ENCODE measurements at places on chromosomes 12 and 14. TPM values are rescaled to one million over a fixed set of nuclear protein-coding genes. Genes with fewer than 3 reads are reported as not detected.
A peak's percentile ranks its signal among the peaks of the same experiment; 100 is the strongest.

GRCh38 chr12:95623554-95624170 lies 72.4 kb upstream of the USP44 start:
- peak; percentile 85 for DNase-seq

DNA sequence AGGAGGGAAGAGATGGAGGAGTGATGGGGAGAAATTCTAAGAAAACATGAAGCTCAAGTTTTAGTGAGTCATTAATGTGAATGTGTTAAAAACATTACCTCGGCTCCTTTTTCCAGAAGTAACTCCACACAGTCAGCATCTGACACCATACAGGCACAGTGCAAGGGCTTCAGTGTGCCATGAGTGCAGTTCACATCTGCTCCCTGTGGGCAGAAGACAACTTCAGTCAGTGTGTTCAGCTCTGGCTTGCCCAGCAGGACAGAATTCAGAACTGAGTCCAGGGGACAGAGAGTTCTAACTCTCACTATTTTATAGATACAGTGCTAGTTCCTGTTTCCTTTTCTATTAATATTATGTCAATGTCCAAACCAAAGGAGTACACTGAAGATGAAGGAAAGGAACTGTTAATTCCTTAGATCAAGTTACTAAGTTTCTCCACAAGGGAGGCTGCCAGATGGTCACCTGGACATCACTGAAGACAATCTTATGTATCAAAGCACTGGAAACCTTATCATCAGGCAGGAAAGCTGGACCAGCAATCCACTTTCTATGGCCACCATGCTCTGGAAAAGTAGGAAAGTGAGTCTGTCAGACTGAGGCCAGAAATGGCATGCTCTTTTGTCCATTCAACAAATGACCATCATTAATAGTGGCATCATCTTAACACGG lies 6.1 kb downstream of the ASB8 start:
- no peak for DNase-seq

DNA sequence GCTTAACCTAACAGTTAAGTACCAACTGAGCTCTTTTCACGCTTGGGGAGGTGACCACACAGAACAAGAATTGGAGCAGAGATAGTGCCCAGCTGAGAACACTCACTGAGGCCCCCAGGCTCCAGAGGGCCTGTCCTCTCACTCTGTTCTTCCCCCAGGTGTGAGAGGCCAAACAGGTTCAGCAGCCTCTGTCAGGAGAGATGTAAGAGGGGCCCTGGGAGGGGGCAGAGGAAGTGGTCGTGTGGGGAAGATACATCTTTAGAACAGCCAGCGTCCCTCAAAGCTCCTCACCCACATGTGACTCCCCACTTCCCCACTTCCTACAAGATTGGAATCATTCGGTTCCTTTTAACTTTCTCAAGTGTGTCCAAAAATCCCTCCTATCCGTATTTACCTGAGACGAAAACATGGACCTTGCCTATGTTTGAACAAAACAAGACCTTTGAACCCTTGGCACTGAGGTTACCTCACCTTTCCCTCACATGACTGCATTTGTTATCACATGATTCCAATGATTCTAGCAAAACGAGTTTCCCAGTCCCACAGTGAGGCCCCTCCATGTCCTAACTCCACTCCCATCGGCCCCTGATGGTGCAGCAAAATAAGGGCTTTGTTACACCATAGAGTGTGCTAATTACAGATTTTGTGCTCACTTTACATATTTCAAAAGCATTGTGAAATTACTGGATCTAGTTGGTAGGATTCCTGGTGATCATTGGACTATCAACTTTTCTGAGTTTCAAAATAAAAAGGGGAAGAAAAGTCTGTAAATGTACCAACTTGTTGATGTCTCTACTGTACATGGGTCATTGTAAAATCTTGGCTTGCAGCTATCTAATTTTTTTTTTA lies 40.0 kb upstream of the PAPOLA start:
- DNase-seq, result no peak

TMEM132D gene
- total RNA-seq, result 15.2 TPM

DNA sequence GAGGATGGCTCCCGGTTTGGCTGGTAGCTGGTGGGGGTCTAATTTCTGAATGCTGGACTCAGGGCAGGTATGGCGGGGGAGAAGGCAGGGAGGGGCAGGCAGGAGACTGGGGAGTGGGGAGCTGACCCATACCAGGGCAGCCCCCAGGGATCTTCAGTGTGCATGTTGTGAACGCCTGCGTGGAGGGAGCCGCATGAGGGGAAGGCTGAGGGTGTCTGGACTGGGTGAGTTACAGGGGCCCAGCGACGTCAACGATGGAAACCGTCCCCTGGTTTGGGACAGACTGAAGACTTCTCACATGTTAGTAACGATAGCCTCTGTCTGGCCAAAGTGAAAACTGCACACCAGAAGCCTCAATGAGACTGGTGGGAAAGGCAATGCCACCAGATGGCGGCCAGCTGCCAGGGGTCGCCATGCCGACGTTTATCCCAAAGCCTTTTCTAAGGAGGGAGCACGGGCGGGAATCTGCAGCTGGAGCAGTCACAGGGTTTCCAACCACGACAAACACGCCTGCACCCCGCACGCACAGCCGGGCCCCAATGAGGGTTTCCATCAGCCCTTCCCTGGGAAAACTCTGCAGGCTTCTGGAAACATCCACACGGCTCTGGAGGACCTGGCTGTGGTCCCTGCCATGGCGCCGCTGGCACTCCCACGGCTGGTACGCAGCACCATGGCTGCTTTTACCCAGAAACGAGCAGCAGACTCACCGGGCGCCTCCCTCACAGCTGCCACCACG lies 14.0 kb downstream of the PGAM5 start:
- no peak for DNase-seq

- DNase-seq, result no peak
Observed at GRCh38 chr14:92986254-92987147, 63.6 kb downstream of the CHGA start.

LRFN5 gene
- 0.16 TPM for total RNA-seq

DNA sequence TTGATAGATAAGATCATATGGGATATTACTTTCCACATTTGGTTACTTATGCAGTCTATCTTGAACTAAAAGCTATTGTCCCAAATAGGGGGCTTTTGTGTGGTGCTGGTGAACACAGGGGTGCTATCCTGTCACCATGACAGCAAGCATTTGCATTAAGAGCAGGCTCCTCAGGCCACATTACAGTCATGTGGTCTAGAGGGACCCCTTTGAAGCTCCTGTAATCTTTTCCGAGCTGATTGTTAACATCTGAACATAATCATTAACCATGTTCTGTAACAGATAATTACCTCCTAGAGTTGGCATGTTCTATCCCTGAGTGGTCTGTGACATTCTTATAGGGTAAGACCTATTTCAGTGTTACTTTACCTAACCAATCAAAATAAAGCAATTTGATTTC lies 178.8 kb downstream of the KTN1 start:
- no peak for DNase-seq

- DNase-seq, result no peak
Observed at GRCh38 chr14:72692696-72693095, 201.2 kb downstream of the DPF3 start.

DNA sequence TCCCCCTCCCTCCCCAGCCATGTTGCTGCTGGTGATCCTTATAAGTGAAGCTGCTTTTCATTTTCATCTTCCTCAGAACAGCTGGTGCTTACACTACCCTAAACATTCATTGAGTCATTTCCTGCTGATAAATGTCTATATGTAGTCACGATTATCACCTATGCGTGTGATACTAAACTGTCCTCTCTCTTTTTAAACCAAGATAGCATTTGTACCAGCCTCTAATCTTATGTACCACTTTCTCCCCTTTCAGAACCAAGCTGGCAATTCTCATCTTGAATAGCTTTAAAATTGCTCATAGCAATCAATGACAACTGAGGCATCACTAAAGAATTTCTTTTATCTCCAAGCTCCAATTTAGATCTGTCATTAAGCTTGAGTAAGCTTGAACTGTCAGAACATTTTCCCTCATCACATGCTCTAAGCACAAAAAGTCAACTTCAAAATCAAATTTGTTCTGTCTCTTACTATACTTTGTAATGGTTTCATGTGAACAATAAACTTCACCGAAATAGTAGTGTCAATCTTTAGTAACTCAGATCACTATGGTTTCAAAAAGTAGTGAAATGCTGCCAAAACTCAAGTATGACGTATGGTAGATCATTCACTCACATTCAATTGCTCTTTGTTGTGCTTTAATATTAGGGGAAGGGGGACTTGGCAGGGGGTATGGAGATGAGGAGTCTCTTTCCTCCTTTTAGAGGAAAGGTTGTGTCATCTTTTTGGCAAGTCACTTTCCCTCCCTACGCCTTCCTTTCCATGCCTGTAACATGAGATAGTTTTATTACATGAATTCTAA lies 178.1 kb upstream of the NOVA1 start:
- DNase-seq, result no peak

GRCh38 chr12:6735448-6736191 lies 11.8 kb downstream of the COPS7A start:
- DNase-seq, result no peak

GRCh38 chr12:65879878-65880277 lies 55.6 kb downstream of the HMGA2 start:
- no peak for DNase-seq

DNA sequence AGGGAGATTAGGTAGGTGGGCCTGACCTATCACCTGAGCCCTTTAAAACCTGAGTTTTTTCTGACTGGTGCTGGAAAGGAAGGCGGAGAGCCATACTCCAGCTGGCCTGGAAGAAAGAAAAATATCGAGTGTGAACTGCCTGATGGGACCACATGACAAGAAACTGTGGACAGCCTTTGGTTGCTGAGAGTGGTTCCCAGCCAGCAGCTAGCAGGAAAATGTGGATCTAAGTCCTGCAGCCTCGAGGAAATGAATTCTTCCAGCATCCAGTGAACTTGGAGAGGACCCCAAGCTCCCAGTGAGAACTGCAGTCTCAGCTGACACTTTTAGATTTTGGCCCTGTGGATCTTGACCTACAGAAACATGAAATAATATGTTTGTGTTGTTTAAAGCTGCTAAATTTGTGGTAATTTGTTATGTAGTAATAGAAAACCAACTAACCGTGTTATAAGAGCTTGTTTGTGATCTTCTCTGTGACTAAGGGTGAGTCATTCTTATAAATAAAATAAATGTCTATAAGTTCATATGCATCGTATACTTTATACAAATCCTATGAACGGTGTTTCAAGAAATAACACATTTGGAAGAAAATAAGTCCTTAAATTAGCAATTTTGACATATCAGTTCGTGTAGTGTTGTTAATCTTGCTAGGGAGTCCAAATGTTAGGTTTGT lies 359.6 kb downstream of the BMP4 start:
- no peak for DNase-seq

DNA sequence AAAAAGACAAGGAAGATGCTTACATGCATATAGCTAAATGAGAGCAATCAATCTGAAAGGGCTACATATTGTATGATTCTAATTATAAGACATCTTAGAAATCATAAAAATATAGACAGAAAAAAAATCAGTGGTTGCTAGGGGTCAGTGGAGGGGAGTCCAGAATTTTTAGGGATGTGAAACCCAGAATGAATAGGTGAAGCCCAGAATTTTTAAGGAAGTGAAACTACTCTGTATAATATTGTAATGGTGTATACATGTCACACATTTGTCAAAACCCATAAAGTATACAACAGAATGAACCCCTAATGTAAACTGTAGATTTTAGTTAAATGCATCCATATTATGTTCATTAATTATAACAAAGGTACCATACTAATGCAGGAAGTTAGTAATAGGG lies 713.2 kb downstream of the FLRT2 start:
- DNase-seq, result no peak

- no peak for DNase-seq
Observed at GRCh38 chr12:56679883-56680575, 8.1 kb downstream of the PTGES3 start.

TFCP2 gene
- 21.1 TPM for total RNA-seq

DNA sequence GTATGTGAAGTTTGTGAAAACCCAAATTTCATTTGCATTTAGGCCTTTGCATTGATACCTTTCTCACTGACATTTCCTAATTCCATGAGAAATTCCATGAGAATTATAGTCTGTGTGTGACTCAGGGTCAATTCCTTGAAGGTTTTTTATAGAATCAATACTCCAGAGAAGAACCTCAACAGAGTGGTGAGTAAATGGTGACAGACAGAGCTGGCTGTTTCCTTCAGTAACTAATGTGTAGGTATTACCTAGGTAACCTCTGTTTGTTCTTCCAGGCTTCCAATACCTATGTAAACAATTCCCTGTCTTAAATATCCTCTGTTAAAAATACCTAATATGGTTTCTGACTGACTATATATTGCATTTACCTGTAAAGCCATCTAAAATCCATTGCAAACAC lies 117.0 kb downstream of the TTC8 start:
- no peak for DNase-seq

DNA sequence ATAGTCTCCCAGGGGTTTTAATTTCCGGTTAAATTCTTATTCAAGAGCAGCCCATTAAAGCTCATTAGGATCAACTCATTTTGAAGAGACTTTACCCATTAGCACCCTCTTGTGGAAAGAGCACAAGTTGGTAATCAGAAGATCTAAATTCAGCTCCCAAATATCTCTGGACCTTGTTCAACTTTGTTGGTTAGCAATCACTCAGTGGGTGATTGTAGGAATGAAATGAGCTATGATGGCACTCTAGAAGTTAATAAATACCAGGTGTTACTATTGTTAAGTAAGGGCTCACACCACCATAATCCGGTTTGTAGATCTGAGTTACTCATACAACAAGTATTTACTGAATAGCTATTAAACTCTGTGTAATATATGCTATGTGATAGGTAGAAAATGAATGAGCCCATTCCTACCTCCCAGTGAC lies 42.9 kb downstream of the TRIP11 start:
- DNase-seq, result no peak

MORN3 gene
- total RNA-seq, result 0.29 TPM

NFATC4 gene
- total RNA-seq, result 223 TPM

- DNase-seq, result no peak
Observed at GRCh38 chr12:57196439-57196838, 20.2 kb upstream of the NXPH4 start.

- no peak for DNase-seq
Observed at GRCh38 chr12:41333974-41334373, 145.9 kb downstream of the PDZRN4 start.

DNA sequence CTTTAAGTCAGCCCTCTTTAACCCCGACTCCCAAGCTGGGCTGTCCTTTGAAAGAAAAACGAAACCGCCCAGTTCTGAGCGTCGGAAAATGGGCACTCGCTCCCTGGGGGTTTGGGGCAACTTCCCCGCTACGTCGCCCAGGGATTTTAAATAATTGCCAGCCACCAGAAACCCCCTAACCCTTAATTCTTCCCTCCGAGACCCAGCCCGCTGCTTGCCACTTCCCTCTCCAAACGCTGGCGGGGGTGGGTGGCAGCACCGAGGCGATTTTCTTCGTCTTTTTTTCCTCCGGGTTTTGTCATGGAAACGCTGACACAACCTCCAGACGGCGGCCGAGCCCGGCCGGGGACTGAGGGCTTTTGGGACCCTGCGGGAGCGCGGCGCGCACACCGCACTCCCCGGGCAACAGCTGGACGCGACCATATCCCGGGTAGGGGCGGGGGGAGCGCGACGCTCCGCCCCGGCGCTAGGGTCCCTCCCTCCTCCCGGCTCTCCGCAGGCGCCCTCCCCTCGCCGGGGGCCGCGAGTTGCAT lies at the start of gene CHST11:
Gene CHST11, plus strand, starts transcription at position 532 of the 533 bp plus-strand sequence.
- DNase-seq, result peak; percentile 95

CRACR2A gene
- total RNA-seq, result 0.13 TPM
